Activated T-helper 2 cell treated with anti-CD3 and anti-CD28 coated beads, Interferon-gamma antibody, Interleukin-2, Interleukin-4, amounts not matched to agents 10 μg/mL and 5 μg/mL and 100 μg/mL, durations not matched to agents 14 hours and 24 hours and 36 hours (primary cell): ENCODE measurements at places on chromosomes 3 and 15. TPM values are rescaled to one million over a fixed set of nuclear protein-coding genes. Genes with fewer than 3 reads are reported as not detected.

GRCh38 chr15:67997996-67998395 lies 56.1 kb upstream of the PIAS1 start:
- no peak overlapping the region for H3K4me3 ChIP-seq
- H3K27ac ChIP-seq = no peak overlapping the region
- DNase-seq = no peak
- peaks cover 8% of the 10 kb centered on the region for H3K27me3 ChIP-seq

Gene GPR27
- total RNA-seq = 0.62 and 0.94 TPM in 2 replicates

Gene FMN1
- total RNA-seq = 0.02 and 0.69 TPM in 2 replicates

DNA sequence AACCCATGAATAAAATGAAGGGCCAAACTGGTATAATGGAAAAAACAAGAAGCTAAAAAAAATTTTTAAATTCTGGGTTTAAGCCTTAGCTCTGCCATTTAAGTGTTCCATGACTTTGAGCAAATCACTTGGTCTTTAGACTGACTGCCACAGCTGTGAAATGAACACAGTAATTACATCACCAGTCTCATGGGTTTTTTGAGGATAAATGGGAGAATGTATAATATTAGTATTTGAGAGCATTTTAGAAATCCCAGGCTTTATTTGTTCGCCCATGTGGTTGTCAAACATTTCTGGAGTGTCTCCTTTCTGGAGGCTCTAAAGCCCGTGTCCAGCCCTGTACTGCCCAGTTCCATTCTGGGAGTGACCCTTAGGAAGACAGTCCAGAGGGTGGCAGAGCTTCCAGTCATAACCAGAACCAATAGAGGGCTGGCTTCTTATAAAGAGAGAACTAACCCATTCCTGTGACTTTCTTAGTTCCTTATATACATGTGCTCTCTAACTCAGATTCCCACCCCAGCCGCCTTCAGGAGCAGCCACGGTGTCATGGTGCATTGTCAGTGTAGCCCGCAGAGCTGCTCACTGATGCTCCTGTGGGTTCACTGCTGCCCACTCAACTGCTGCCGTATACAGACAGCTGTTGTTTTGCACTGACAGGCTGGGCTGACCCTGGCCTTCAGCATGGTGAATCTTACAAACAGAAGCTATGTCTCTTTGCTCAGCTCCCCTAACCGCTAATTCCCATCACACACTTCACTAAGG lies 44.7 kb downstream of the BOC start:
- no peaks in the 10 kb centered on the region for H3K27me3 ChIP-seq
- H3K36me3 ChIP-seq = no peaks in the 10 kb centered on the region
- H3K4me3 ChIP-seq = no peak overlapping the region
- no peak for DNase-seq
- H3K27ac ChIP-seq = no peak overlapping the region
- H3K4me1 ChIP-seq = peaks cover 10% of the 10 kb centered on the region

- peaks cover 10% of the 10 kb centered on the region for H3K27me3 ChIP-seq
- no peak overlapping the region for H3K27ac ChIP-seq
- H3K4me1 ChIP-seq = no peaks in the 10 kb centered on the region
- no peaks in the 10 kb centered on the region for H3K36me3 ChIP-seq
Observed at GRCh38 chr3:10529809-10530208, 24.4 kb upstream of the ATP2B2 start.

Gene ACTRT3
- 1.3 and 1.7 TPM in 2 replicates for total RNA-seq

DNA sequence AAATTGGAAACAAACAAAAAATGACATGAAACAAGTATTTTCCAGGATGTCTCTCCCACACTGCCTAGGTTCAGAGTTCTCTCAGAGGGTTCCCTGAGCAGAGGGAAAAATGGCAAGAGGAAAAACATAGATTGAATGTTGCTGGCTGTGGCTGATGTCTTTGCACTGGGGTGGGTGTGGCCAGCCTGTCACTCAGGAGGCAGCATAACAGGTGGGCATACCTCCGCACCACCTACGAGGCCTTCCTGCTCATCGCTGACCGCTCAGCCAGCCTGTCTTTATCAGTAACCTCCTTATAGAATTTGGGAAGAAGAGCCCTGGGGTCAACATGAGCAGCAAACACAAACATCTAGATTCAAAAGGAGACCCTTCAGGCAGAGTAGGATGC lies 216.6 kb upstream of the UMPS start:
- H3K4me3 ChIP-seq = no peak overlapping the region
- H3K27ac ChIP-seq = no peak overlapping the region
- no peaks in the 10 kb centered on the region for H3K36me3 ChIP-seq
- DNase-seq = no peak
- no peaks in the 10 kb centered on the region for H3K4me1 ChIP-seq
- peaks cover 17% of the 10 kb centered on the region for H3K27me3 ChIP-seq

DNA sequence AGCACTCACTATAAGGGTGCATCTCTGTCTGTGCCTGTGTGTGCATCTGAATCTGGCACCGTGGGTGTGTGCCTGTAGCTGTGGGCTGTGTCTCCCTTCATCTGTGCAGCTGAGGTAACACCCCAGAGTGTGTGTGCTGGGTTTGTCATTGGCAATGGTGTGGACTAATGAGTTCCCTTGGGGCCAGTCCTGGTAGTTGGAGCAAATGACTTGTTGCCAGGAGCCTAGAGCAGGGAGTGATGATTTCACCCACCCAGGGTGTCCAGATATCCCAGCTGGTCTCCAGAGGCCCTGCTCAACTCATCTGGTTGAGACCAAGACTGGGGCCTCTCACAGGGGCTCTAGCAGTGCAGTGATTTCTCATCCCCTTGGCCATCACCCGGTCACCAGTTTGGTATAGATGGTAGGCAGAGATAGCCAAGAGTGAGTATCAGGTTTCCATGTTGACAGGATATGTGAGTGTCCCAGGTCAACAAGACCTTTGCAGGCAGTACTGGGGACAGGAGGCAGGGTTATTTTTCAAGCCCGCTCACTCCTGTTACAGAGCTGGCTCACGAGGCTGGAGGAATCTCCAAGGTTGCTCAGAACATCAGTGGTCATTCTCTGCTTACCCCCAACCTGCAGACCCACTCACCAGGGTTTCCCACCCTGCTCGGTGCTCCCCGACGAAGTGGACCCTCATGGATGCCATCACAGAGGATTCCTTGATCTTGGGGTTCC lies 4.1 kb upstream of the HDAC11 start:
- DNase-seq = no peak
- peaks cover 8% of the 10 kb centered on the region for H3K27me3 ChIP-seq
- no peak overlapping the region for H3K27ac ChIP-seq
- no peak overlapping the region for H3K4me3 ChIP-seq
- peaks cover 2% of the 10 kb centered on the region for H3K4me1 ChIP-seq

DNA sequence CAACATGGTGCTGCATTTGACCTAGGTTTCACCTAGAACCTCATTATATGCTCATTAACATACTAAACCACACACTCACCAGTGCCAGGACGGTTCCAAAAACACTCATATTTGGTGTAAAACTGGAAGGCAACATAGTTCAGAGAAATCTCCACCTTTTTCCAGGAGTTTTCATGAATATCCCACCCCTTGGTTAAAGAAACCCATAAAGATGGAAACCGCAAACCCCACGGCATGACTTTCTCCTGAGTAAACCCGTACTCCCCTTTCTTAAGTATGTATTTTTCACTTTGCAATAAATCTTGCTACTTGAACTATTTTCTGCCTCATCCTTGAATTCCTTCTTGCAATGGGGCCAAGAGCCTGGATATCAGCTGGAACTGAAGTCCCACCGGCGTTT lies 379.3 kb downstream of the MAGI1 start:
- H3K27me3 ChIP-seq = no peaks in the 10 kb centered on the region
- H3K4me3 ChIP-seq = no peak overlapping the region
- no peak for DNase-seq
- H3K27ac ChIP-seq = no peak overlapping the region
- H3K4me1 ChIP-seq = no peaks in the 10 kb centered on the region
- no peaks in the 10 kb centered on the region for H3K36me3 ChIP-seq

GRCh38 chr3:60133269-60134162 lies 1083.7 kb upstream of the CFAP20DC start:
- no peak for DNase-seq
- H3K27me3 ChIP-seq = no peaks in the 10 kb centered on the region
- H3K27ac ChIP-seq = no peak overlapping the region

DNA sequence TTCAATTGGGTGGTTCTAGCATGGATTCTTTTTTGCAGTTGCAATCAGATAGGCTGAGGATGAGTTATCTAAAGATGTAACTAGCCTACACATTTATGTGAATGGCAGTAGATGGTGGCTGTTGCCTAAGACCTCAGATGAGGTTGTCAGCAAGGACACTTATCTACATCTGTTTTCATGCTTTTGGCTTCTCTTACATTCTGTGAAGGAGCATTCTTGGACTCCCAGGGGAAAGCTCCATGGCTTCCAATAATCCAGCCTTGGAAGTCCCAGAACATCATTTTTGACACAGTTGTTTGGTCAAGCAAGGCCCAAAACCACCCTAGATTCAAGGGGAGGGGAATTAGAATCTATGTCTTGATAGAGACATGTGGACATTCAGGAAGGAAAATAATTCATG lies 332.2 kb upstream of the RBMS3 start:
- no peaks in the 10 kb centered on the region for H3K27me3 ChIP-seq
- H3K36me3 ChIP-seq = no peaks in the 10 kb centered on the region
- no peak overlapping the region for H3K27ac ChIP-seq

GRCh38 chr15:94182883-94183282 lies 48.5 kb upstream of the MCTP2 start:
- DNase-seq = no peak
- H3K4me3 ChIP-seq = no peak overlapping the region
- peaks cover 14% of the 10 kb centered on the region for H3K4me1 ChIP-seq
- no peak overlapping the region for H3K27ac ChIP-seq

Gene CHL1
- not detected in 2 replicates for total RNA-seq

DNA sequence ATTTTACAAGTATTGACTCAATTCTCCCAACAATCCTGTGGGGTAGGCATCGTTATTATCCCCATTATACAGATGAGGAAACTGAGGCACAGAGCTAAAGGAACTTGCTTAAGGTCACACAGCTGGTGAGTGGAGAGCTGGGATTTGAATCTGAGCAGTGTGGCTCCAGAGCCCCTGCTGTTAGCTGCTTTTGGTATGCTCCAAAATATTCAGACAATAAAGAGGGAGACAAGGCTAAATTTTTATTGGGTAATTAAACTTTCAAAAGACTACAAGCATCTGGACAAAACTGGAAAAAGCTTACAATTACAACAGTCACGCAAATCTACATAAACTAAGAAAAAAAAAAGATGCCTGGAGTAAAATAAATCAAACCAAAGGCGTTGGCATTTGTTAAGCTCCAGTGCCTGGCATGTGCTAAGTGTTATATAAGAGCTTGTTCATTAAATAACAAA lies 27.7 kb downstream of the CCDC13 start:
- no peak overlapping the region for H3K4me3 ChIP-seq
- no peak for DNase-seq
- H3K27ac ChIP-seq = no peak overlapping the region
- H3K36me3 ChIP-seq = no peaks in the 10 kb centered on the region
- peaks cover 18% of the 10 kb centered on the region for H3K4me1 ChIP-seq

DNA sequence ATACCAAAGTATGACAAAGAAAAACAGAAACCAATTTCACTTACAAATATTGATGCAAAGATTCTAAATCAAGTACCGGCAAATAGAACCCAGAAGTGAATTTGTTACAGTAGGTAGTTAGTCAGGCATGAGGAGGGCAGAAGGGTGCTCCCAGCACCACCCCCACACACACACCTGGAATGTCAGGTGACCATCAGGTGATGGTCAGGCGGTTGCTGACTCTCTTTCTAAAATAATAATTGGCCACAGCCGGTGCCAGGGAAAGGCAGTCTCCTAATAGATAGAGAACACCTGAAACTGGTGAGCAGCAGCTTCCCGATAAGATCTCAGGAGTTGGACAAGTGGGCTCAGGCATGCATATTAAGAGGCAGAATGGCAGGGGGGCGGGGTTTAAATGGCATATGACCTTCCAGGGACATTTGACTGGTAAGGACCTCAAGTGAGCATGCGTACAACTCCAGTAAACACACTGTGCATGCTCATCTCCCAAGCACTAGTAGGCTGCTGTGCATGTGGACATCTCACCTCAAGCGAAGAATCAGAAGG lies 131.1 kb downstream of the ANO10 start:
- H3K4me3 ChIP-seq = no peak overlapping the region
- H3K27ac ChIP-seq = no peak overlapping the region
- no peaks in the 10 kb centered on the region for H3K36me3 ChIP-seq
- H3K27me3 ChIP-seq = peaks cover 19% of the 10 kb centered on the region
- peaks cover 4% of the 10 kb centered on the region for H3K4me1 ChIP-seq

GRCh38 chr3:119085070-119085439 lies 50.4 kb upstream of the IGSF11 start:
- DNase-seq = no peak
- H3K27ac ChIP-seq = no peak overlapping the region
- H3K36me3 ChIP-seq = no peaks in the 10 kb centered on the region

DNA sequence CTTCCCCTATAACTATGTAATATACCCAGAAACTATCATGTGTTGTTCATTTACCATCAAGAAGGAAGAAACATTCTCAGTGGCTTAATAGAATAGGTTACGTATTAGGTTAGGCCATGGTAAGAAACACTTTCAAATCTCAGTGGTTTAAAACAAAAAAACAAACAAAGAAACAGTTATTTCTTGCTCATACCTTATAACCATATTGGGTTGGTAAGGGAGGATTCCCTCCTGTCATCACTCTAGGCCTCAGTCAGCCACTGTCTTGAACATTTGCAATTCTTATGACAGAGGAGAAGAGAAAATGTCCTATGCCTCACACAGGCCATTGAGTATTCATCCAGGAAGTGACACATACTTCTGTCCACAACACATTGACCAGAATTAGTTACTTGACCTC lies 727.7 kb upstream of the NECTIN3 start:
- no peak overlapping the region for H3K27ac ChIP-seq
- no peaks in the 10 kb centered on the region for H3K4me1 ChIP-seq
- no peaks in the 10 kb centered on the region for H3K27me3 ChIP-seq
- DNase-seq = no peak
- no peak overlapping the region for H3K4me3 ChIP-seq

DNA sequence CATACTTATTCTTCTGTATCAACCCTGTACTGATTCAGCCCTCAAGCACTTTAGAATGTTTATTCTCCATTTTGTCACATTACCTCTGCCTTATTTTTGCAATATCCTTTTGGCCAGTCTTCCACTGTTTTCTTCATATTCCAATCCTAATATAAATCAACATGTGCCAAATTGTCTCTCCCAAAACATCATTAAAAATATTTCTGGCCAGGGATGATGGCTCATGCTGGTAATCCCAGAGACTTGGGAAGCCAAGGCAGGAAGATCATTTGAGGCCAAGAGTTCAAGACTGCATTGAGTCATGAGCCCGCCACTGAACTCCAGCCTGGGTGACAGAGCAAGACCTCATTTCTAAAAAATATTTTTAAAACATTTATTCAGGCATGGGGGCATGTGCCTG lies 641.4 kb upstream of the CBLB start:
- H3K36me3 ChIP-seq = no peaks in the 10 kb centered on the region
- no peak overlapping the region for H3K4me3 ChIP-seq
- peaks cover 3% of the 10 kb centered on the region for H3K4me1 ChIP-seq
- H3K27ac ChIP-seq = no peak overlapping the region
- DNase-seq = no peak
- no peaks in the 10 kb centered on the region for H3K27me3 ChIP-seq
